ENCODE measurements at places on chromosomes 13 and 19. TPM values are rescaled to one million over a fixed set of nuclear protein-coding genes. Genes with fewer than 3 reads are reported as not detected.

GRCh38 chr13:28043224-28043623 is 54.7 kb upstream of the URAD start:
- DNase-seq: no peak

DNA sequence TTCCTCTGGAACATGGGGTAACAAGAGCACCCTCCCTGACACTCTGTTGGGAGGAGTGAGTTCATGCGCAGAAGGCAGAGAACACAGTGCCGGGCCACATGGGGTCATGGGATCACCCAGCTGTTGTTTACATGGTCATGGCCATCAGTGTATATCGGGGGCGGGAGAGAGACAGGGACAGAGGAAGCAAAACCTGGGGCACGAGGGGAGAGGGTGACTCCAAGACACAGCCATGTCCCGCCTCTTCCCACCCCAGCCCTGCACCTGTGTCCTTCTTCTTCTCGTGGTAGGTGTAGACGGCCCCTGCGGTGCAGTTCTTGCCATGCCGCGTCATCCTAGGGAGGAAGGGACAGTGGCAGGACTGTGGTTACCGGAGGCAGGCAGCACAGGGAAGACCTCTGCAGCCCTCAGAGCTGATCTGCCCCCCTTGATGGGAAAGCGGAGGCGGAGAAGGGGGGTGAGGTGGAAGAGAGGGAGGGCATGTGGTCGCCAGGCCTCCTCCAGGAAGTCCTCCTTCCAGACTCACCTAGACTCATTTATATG is 19.9 kb downstream of the NOSIP start:
- no peak for DNase-seq

GRCh38 chr19:4375164-4376027 is 25.0 kb downstream of the SH3GL1 start:
- no peak for DNase-seq

- no peak for DNase-seq
Measured at GRCh38 chr19:3968556-3969434, 2.1 kb downstream of the DAPK3 start.

GRCh38 chr13:37621811-37622361 is 23.3 kb upstream of the POSTN start:
- DNase-seq: no peak

DNA sequence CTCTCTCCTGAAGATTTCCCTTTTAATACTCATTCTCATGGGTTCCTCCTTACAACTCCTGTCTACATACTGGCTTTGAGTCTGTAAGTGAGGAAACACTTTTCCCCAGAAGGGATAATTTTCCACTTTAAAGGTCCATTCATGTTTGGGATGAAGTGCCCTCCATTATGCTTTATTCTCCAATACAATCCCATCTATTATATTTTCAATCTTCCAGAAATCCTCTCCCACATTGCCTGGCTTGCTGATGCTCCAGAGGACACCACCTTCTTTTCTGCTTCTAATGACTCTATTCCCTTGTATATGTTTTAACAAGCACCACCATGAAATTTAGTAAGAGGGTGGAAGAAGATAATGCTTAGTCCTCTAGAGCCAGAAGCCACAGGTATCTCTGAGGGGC is 92.7 kb upstream of the NBEA start:
- DNase-seq: no peak

DNA sequence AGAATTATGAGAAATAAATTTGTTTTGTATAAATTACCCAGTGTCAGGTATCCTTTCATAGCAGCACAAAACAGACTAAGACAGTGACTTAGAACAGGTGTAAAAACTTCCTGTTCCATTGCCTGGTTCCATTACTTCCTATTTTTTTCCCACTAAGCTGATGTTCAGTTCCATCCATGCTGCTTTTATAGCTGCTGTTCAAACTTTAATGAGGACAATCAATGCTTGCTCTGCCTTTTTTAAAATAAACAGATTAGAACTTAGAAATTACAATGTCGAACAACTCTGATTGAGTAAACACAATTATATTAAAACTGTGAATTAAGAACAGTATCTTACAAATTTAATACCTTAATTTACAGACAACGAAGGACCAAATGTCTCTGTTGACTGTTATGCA is 818.9 kb downstream of the OLFM4 start:
- no peak for DNase-seq

DNA sequence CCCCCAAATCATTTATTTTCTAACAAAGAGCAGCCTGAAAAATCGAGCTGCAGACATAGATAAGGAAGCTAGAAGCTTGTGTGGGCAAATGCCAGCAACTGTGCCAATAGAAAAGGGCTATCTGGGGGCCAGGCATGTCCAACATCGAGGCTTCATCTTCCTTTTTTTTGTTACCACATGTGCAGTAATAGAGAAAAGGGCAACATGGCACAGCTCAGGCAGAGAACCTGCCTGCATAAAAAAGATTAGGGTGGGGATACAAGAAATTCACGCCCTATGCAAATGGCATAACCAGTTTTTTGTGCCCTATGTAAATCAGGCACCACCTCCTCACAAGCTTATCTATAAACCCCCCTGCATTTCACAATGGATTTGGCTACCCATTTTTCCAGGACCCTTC is 60.4 kb upstream of the ABCC4 start:
- DNase-seq: no peak

GRCh38 chr19:55652311-55653128 is 2.3 kb upstream of the U2AF2 start:
- no peak for DNase-seq

GRCh38 chr13:20121159-20121525 is 39.7 kb downstream of the GJA3 start:
- no peak for DNase-seq

GRCh38 chr13:60454425-60454824 is 57.4 kb downstream of the TDRD3 start:
- DNase-seq: no peak

- DNase-seq: no peak
Measured at GRCh38 chr19:570251-570686, 2.1 kb upstream of the BSG start.

- no peak for DNase-seq
Measured at GRCh38 chr13:44309794-44310757, 63.5 kb upstream of the SERP2 start.

DNA sequence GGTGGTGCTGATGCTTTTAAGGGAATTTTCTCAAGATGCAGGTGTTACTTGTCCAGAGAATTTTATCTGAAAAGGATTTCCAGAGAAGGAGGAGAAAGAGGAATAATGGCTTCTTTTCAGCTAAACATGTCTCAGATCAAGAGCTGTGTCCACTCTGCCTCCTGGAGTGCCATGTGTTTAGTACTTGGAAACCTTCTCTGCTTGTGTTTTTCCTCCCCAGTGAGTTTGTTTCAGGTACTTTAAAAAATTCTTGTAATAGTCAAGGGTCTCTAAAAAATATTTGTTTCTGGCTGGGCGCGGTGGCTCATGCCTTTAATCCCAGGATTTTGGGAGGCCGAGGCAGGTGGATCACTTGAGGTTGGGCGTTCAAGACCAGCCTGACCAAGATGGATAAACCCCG is 22.7 kb downstream of the ZNF431 start:
- DNase-seq: no peak

DNA sequence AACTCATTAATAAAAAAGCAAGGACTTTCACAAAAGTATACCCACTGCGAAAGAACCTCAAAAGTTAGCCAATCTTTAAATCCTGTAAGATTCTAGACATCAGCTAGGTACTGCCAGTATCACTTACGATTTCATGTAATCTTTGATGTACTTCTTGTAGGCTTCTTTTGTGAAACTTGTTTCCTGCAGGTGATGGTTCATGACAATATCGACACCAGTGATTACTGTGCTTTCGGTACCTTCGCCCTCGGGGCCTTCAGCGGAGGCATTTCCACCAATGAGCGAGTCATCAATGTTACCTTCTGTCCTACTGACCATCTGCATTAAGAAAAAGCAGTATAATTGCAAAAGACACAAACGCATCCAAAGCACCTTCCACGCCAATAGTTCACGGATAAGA is 1.1 kb downstream of the TPT1 start:
- DNase-seq: no peak

- no peak for DNase-seq
Measured at GRCh38 chr19:18708452-18709231, 25.2 kb downstream of the CRTC1 start.

- no peak for DNase-seq
Measured at GRCh38 chr13:21964686-21965085, 293.8 kb downstream of the FGF9 start.

- no peak for DNase-seq
Measured at GRCh38 chr13:33263976-33264619, 21.5 kb downstream of the STARD13 start.

GRCh38 chr19:41083516-41083915 is 4.7 kb upstream of the CYP2A13 start:
- DNase-seq: no peak

- DNase-seq: no peak
Measured at GRCh38 chr19:15368798-15369593, 10.6 kb downstream of the AKAP8 start.

- peak; percentile 39 for DNase-seq
Measured at GRCh38 chr19:48111280-48111679, 663 bp upstream of the PLA2G4C start.

- peak; percentile 98 for DNase-seq
Measured at GRCh38 chr19:639253-640160, at the start of gene FGF22. Gene FGF22 (plus strand): TSS chr19:639879. CDS start chr19:639926, 47 bp downstream.

- peak; percentile 64 for DNase-seq
Measured at GRCh38 chr19:47351548-47351947, 2.4 kb downstream of the DHX34 start.

DNA sequence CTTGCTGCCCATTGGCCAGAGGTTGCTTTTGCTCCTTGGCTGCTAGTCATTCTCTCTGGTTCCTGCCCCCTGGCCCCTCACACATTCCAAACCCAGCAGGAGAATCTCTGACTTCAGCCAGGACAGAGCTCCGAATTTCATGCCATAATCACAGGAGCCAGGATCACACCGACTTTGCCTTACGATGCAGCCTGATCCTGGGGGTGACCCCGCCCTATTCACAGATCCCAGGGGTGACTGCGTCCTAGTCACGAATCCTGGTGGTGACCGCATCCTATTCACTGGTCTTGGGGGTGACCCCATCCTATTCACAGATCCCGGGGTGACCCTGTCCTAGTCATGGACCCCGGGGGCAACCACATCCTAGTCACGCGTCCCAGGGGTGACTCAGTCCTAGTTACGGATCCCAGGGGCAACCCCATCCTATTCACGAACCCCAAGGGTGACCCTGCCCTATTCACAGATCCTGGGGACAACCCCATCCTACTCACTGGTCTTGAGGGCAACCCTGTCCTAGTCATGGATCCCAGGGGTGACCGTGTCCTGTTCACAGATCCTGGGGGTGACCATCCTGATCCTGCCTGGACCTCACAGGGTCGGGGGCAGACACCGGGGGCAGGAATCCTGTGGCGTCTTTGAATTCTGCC is 7.4 kb upstream of the TEX29 start:
- DNase-seq: no peak

DNA sequence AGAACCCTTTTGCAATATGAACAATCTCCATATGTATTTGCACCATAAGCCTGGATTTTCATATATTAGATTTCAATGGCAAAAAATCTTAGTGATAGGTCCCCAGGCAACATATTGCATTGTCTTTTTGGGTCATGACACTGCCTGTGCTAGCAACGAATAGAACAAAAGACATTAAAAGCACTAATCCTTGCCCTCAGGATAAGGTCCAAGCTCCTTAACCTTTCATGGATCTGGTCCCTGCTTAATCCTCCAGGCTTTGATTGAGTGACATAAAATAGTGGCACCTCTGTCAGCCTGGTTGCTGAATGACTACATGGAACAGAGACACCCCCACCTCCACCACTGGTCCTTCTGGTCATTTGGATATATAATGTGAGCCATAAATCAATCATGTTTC is 134.4 kb downstream of the RBM26 start:
- DNase-seq: no peak

- no peak for DNase-seq
Measured at GRCh38 chr19:5857203-5858081, 6.2 kb upstream of the FUT3 start.

GRCh38 chr19:46133101-46133627 is 8.7 kb upstream of the IGFL3 start:
- DNase-seq: no peak

DNA sequence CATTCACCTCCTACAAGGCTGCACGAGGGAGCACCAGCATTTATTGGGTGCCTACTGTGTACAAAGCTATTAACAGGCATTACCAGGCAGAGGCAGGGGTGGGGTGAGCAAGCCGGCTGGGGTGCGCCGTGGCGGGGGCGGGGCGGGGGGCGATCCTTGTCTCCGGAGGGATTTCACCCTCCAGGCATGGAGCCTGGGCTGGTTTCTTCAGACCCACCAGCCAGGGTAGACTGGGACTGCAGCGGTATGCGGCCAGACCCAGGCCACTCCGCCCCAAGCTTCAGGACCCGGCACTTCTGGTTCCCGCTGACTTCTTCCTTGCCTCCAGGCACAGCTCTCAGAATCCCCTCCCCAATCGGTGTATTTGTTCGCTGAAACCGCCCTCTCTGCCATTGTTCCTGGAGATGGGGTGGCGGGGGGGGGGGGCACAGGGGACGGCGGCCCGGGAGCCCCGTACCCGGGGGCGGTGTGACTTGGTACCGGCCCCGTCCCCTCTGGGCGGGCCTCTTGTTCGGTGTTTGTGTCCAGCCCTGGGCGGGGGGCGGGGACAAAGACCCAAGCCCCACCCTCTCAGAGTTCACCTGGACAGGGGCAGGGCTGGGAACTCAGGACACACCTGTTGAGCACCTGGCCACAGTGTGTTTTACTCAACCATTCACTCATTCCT is 14.4 kb downstream of the TJP3 start:
- no peak for DNase-seq

GRCh38 chr19:17677002-17677401 is 11.2 kb downstream of the UNC13A start:
- DNase-seq: no peak

- peak; percentile 61 for DNase-seq
Measured at GRCh38 chr13:113929628-113930615, 44.0 kb downstream of the C13orf46 start.

The TNFSF13B gene
- total RNA-seq: 1.6 TPM

The AKAP8L gene
- total RNA-seq: 98.3 TPM

The POSTN gene
- 32.7 TPM for total RNA-seq

The LILRA6 gene
- 0.64 TPM for total RNA-seq

The KIR2DL3 gene
- total RNA-seq: not detected

The ERFL gene
- total RNA-seq: not detected

The CLEC11A gene
- 4.4 TPM for total RNA-seq

The PTH2 gene
- not detected for total RNA-seq

The FGF22 gene
- total RNA-seq: not detected

The LRRC63 gene
- total RNA-seq: 1.7 TPM

The RETN gene
- 1.8 TPM for total RNA-seq

The PGLYRP1 gene
- total RNA-seq: not detected
